ENCODE measurements at places on chromosomes 16 and 17.

- DNase-seq = no peak
Observed at GRCh38 chr17:34653511-34653910, 74.1 kb downstream of the TMEM132E start.

DNA sequence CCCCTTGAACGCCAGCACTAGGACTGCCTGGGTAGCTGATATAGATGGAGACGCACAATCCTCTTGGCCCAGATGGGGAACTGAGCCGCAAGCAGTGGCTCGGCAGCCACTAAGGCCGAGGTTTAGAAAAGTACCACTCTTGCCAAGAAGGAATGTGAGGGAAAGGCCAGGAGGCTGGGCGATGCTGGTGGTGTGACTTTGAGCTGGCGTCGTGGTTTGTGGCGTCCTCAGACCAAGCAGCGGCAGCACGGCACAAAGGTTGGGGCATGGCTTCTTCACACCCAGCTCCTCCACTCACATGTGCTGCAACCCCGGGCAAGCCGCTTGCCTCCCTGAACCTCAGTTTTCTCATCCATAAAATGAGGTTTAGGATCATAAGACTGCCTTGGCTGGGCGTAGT, 15.6 kb downstream of the DCAKD start:
- no peak for DNase-seq

DNA sequence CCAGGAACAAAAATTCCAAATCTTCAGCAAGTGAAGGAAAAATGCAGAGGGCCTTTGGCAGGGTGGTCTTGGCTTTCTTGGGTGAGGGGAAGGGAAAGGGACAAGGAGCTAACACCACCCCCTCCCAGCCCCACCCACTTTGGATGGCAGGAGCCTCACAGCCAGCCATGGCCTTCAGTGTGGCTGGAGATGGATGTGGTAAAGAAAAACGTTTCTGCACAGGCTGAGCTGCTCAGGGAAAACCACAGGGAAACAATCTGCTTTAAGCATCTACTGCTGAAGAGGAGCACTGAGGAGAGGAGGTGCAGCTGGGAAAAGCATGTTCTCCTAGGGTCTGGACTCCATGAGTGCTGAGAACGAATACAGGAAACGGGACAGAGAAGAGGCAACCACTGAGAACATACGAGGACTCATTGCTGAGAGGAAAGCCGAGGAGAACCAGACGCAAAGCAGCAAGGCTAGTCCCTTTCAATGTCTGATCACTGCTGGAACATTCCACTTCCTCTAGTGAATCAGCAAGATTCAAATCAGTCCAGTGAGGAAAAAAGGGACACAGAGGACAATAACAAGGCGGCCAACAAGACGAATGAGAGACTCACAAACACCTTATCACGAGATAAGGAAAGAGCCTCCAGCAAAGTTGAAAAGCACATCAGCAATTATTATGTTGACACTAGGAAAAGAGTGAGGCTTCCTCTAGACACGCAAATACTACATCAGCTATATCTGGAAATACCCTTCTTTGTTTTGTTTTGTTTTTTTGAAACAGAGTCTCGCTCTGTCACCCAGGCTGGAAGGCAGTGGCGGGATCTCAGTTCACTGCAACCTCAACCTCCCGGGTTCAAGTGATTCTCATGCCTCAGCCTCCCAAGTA, 41.7 kb downstream of the ZZEF1 start:
- no peak for DNase-seq

DNA sequence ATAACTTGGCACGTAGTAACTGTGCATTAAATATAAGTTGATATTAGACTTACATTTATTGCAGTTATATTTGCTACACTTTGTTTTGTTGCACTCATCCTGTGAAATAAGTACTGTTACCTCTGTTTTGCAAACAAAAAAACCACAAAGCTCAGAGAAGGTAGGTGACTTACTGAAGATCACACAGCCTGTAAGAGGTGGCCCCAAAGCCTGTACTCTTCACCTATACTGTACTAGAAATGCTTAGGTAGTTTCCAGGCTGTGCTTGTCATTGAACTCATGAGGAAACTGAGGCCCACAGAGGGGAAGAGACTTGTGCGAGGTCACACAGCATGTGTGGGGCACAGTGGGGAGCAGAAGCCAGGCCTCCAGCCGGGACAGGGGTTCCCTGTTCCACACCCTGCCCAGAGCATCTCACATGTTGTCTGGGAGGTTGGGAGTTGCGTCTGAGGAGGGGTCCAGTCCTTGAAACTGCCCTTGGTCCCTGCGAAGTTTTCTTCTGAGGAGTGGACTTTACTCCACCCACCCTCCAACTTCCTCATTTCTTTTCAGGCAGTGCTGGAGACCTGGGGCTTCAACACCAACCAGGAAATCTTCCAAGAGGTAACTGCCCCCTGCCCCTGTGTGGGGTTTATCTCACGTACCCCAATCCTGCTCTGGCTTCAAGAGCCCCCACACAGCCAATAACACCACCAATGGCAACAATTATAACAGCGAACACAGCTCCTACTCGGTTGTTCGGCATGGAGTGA, 13.0 kb downstream of the CETP start:
- no peak for DNase-seq

DNA sequence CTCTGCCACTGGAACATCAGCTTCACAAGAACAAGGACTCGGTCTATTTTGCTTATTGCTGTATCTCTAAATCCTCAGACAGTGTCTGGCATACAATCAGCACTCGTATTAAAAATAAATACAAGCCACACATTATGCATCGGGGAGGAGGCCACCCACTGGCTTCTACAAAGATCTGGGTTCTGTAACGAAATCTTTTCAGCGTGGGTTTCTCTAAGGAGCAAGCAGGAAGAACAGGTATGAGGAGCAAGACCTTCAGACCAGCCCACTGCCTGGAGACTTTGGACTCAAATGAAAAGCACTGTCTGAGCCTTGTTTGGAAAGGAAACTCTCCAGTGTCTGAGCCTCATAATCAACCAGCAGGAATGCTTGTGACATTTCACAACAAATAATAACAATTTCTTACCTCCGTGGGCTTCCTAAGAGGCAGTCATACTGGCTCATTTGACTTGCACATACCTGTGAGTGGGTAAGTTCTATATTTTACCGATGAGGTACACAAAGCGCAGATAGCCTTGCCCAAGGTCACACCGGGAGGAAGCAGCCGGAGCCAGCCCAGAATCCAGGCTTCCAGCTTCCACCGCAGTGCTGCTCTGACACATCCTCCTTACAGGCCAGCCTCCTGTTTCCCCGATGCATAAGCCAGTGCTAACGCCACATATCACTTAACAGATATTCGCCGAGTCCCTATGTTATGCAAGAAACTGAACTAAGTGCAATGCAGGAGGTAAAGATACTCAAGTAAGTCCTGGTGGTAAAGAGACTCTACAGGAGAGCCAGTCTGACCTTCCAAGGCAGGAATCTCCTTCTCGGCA, 118.6 kb upstream of the TNRC6C start:
- no peak for DNase-seq

GRCh38 chr16:9254863-9255262, 163.4 kb downstream of the HAPSTR1 start:
- DNase-seq = no peak

DNA sequence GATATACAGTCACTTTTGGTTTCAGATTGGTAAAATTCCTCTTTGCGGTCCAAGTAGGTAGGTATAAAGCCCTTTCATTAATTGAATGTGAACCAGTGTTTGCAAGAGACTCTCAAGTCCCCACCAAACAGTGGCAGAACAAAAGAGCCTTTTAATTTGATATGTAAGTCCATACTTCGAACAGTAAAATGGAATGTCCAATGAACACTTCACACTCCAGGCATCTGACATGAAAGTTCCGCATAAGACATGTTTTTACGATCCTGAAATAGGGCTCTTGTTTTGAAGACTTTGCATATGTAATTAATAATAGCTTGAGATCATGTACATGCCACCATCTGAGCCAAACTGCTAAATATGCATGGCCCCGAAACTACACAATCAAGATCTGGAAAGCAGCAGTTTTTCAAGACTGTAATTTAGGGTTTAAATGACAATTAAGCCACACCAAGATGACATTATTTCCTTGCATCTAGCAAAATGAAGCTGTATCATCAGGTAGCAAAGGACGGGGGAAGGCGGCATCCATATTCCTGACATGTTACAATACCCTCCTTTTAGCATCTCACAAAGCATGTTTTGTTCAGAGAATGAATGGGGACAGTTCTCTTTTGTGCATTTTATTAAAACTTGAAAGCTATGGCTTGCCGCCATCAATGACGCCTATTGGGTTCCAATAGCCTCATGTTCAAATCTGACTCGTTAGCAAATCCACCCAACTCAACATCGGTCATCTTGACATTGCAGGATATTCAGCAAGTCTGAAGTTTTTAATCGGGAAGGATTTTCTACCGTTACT, 39.4 kb downstream of the LITAF start:
- no peak for DNase-seq

DNA sequence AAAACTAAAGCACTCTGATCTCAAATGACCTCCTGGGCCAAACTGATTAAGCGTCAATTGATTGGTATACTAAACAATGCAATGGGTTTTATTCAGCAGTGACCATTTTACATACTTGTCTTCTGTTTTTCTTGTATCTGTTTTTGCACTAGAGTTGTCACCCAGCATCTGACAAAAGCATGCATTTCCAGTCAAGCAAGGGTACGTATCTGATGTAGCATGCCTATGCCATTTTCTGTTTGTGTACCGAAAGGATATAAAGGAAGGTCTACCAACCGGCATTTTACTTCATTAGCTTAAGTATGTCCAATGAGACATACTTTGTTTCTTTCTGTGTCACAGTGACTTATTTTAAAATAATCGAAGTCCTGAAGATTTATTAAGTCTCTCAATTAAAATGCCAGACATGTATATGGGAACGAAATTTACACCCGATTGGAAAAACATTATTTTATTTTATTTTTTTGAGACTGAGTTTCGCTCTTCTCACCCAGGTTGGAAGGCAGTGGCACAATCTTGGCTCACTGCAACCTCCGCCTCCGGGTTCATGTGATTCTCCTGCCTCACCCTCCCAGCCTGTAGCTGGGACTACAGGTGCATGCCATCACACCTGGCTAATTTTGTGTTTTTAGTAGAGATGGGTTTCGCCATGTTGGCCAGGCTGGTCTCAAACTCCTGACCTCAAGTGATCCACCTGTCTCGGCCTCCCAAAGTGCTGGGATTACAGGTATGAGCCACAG, 7.5 kb downstream of the TOB1 start:
- no peak for DNase-seq

DNA sequence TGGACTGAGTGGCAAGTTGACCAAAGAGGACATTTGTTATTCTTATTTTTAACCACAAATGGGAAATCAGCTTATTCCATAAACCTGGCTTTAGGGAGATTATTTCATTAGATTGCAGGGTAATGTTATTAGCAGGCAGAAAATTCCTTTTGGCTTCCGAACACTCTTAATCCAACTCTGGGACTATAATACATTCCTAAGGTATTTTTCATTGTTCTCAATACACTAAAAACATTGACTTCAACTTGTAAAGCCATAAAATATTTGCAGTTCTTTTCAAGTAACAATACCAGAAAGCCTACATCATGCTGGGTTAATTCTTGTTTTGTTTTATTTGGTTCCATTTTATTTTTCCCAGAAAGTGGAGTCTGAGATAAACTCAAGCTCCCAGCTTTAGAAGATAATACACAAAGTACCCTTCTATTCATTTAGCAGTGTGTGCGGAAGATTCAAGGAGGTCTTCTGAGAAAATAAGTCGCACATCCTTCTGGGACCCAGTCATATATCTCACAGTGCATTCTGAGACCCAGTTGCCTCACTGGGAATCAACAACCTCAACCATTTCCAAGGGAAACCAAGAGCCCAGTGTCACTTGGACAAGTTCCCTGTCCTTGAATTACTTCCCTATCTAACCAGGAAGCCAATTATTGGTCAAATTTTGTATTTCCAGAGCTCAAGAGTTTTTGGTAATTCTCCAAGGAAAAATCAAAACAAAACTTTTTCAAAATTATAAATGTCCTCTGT, 389.6 kb upstream of the DYNLRB2 start:
- DNase-seq = no peak

GRCh38 chr17:35651467-35651866, 64.3 kb downstream of the AP2B1 start:
- DNase-seq = no peak

DNA sequence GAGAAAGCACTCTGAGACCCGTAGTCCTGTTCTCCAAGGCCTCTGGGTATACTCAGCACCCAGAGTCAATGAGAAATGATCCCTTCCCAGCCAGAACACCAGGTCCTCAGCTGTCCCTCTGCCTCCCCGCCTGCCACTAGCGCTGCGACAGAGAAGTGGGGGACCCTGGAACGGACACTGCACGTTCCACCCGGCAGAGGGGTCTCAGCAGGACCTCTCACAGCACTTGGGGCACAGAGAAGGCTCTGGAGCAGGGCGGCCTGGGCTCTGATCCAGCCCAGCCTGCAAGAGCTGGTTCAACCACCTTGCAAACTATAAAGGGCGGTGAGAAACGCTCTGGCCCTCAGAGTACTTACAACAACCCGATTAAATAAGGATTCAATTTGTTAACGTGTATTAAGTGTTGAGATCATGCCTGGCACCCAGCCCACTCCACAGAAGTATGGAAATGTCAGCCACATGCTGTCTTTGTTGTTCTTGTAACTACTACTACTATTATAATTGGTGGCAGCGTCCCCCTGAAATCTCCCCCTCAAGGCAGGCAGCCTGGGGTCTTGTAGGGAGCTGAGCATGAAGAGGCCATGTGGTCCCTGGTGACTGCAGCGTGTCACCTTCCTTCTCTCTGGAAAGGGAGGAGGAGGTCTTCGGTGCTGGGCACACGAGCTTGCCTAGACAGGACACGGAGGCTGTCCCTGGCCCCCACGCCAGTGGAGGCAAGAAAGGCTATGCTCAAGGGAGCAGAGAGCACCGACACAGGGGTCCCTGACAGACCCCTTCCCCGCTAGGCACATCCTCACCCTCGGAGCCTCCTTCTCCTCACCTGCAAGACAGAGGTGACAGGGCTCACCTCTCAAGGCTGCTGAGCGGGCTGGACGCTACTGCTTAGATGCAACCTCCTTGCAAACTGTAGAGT, 2.4 kb downstream of the OSGIN1 start:
- no peak for DNase-seq

DNA sequence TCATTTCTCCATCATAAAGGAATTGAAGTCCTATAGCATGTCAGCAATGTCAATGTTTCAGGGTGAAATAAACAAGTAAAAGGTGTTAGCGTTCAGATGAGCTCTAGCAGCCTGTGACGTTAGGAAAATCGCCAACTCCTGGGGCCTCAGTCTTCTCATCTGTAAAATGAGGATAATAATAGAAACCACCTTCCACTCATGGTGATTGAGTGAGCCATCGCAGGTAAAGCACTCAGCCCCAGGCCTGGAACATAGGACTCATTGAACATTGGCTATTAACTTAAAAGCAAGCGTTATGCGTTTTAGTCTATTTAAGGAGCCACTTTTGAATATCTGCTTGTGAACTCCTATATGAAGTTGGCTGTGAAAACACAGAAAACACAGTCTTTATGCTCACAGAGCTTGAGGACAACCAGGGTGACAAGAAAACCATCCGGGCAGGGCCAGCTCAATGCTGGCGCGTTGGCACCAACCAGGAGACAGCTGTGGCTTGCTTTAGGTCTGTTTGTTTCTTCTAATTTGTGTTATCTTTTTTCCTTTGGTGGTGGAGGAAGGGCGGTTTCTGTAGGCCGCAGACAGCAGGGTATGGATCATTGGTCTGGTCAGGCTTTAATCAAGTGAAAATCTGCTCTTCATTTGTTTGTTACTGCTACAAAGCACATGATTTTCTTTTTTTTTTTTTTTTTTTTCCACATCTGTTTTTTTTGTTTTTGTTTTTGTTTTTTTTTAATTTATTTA, 35.7 kb upstream of the MED9 start:
- no peak for DNase-seq

Data from stimulated activated CD8-positive, alpha-beta memory T cell treated with anti-CD3 and anti-CD28 coated beads, Interleukin-7, amount 100 ng/mL, for 24 hours (primary cell).